ENCODE measurements at places on chromosomes 6 and 20. TPM values are rescaled to one million over a fixed set of nuclear protein-coding genes. Genes with fewer than 3 reads are reported as not detected.

The LRRN4 gene
- total RNA-seq: not detected

The IL20RA gene
- total RNA-seq: 0.33 TPM

The SLC22A3 gene
- total RNA-seq: 0.26 TPM

The MAP3K5 gene
- 45.2 TPM for total RNA-seq

The CNKSR3 gene
- 14.0 TPM for total RNA-seq

The ADGRF1 gene
- not detected for total RNA-seq

The LY6G6C gene
- total RNA-seq: not detected

The FUT9 gene
- total RNA-seq: not detected
